Kidney epithelial cell (primary cell): ENCODE measurements at places on chromosomes 5 and 9. TPM values are rescaled to one million over a fixed set of nuclear protein-coding genes. Genes with fewer than 3 reads are reported as not detected.

- no peak for DNase-seq
Observed at GRCh38 chr9:16266648-16267276, 603.7 kb downstream of the BNC2 start.

FST gene
- 0.33 TPM in 1 of 2 replicates, not detected in the other for total RNA-seq

NTNG2 gene
- total RNA-seq = 0.42 and 0.89 TPM in 2 replicates

DNA sequence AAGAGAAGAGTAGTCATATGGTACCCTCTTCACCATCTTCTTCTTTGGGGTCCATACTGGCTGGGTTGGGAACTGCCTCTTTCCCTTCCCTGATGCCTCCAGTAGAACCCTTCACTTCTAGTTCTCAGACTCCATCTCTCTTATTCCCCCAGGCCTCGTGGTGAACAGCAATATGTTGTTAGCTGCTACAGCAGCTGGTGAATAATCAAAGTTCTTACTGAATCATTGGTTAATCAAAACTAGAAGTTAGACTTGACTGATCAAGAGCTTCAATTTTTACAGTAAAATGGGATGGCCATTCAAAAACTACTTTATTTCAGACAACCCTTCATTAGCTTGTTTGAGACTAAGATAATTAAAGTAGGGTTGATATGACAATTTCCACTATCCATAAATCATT, 190.9 kb upstream of the GNA14 start:
- no peak for DNase-seq

DNA sequence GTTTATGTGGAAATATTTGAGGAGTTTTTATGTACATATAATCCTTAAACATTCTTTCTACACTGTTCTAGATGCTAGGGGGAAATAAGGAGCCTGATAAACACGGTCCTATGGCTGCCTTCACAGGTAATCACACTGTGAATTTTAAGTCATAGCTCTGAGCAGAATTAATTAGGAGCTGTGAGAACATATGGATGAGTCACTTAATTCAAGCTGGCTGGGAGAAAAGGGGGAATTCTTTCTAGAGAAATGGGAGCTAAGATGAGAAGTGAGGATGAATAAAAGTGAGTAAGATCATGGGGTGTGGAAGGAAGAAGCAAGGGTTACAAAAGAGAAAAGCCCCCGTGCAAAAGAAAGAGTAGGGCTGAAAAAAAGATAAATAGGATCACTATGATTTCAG, 290.8 kb downstream of the DNAH5 start:
- DNase-seq = no peak
